ENCODE measurements at places on chromosomes 1 and 21.

DNA sequence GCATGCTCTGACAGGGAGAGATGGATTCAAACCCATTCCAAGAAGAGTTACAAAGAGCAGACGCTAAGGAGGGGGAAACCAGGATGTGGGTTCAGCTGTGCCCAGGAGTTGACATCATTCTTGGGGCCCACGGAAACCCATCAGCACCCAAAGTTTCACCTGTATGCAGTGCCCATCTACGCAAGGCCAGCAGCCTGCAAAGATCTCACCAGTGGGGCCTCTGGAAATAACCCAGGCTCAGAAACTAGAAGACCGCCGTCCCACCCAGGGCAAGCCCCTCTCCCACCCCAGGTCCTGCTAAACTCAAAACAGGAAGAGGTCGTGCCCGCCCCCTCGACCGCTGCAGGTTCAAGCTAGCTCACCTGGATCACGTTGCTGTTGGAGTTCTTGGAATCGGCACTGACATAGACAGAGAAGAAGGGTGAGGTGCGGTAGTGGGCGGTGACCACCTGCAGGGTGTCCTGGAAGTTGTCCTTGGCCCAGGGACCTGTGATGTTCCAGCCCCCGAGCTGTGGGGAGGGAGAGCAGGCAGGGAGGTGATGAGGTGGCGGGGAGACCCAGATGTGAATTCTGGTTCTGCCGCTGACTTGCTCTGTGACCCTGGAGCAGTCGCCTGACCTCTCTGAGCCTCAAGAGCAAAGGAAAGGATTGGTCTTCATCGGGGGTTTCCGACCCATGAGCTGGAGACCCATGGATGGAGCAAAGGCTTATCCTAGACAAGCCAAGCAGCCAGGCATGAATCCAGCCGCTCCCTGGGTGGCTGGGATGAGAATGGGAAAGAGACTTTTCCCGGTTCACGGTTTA, 31.7 kb downstream of the ECE1 start:
- no peak for DNase-seq

DNA sequence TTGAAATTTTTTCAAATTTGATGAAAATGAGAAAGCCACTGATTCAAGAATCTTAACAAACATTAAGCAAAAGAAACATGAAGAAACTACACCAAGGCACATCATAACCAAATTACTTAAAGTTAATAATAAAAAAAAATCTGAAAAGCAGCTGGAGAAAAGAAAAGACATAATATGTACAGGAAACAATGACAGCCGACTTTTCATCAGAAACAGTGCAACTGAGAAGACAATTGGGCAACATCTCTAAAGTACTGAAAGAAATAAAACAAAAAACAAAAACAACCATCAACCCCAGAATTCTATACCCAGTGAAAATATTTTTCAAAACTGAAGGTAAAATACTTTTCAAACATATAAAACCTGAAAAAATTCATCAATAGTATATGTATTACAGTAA, 73.8 kb upstream of the DMRTA2 start:
- no peak for DNase-seq

DNA sequence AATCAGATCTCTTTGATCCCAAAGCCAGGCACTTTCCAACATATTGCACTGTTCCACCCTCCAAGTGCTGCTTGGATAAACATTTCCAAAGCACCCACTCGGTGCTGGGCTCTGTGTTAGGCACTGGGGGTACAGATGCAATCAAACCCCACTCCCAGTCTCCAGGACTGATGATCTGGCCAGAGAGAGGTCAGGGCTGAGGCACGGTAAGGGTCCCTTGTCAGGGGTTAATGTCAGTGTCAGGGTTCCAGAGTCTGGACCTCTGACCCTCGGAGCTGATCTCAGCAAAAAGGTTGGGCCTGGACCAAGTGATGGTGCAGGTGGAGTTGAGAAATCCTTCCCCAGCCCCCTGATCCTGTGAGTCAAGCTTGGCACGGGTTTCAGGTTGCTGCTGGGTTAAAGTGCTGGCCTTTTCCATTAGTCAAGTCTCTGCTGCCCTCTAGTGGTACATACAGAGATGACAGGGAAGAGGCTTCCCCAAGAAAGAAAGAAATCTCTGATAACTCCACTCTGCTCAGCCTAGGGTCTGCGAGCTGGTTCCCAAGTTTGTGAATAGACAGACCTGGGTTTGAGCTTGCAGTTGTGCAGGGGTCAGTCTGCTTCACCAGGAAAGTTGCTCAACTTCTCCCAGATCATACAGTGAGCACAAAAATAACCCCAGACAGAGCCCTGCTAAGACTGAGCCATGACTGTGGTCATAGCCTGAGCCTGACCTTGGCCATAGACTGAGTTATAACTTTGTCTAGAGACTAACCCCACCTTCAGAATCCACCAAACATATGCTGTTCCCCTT, 74.6 kb downstream of the DMRTA2 start:
- peak; percentile 74 for DNase-seq

DNA sequence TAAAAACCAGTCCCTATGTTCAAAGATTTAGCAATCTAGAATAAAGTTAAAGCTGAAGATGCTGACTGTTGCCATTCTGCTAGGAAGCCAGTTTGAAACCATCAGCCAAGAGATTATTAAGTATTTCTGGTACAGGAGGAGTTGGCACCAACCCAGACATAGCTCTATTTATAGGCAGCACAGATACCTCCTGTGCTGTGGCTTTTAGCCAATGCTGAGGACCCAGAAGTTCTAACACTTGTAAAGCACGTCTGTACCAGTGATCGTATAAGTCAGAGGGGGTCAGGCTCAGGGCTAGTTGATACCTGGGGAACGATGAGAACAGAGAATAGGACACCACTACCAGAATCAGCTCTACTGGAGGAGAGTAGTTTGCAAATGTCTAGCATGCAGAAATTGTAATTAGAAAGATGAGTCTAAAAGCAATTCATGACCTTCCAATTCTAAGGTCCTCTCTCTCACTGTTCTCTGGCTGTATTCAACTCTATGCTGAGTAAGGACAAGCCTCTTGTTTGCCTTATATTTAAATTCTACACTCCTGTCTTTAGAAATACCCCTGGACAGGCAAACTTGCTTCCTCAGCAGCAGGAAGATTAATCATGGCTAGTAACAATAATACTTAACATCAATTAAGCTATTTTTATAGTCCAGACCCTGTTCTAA, 96.8 kb upstream of the PALMD start:
- no peak for DNase-seq

- peak; percentile 68 for DNase-seq
These were observed 47.4 kb upstream of the USP25 start for GRCh38 chr21:15682186-15682895.

DNA sequence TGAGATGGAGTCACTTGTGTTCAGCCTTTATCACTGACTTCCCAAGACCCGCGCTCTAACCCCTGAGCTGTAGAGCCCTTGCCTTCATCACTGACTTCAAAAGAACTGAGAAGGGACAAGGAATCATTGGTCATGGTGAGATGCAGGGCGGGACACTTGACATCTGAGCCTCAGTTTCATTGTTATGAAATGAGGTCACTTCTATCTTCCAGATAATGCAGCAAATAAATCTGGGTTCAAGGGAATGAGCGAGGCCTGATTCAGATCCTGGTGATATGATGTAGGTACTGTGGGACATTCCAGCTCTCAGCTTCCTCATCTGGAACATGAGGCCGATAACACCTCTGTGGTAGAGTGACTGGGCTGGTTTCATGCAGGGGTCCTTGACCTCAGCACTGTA, 13.8 kb downstream of the KAZN start:
- no peak for DNase-seq

GRCh38 chr21:41675574-41675973, 91.3 kb downstream of the RIPK4 start:
- no peak for DNase-seq

DNA sequence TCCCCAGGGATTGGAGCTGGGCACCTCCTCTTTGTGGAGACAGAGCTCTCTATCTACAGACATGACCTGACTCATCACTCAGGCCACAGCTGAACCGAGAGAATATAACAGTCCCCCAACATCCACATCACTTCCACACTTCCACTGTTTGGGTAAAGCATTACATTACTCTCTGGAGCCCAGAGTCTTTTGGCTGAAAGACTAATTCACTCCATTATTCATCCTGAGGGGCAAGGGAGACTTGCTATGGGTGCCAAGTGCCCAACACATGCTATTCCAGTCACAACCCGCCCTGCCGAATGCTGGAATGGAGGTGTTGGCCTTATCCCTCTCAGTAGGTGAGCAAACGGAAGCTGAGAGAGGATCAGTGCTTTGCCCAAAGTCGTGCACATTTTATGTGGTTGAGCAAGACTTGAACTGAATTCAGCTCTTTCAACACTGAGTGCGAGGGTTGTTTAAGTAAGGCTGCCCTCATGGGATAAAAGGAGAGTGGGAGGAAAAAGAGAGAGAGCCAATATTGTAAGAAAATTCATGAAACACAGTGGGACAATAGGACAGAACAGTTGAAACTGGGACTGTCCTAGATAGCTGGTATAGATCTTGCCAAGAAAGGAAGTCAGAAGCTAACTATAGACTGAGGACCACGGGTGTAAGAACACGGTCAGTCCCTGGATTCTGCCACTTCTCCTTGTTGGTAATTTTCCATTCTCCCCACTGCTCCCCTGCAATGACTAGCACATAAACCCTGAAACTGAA, 13.5 kb upstream of the CHI3L1 start:
- DNase-seq = peak; percentile 23

DNA sequence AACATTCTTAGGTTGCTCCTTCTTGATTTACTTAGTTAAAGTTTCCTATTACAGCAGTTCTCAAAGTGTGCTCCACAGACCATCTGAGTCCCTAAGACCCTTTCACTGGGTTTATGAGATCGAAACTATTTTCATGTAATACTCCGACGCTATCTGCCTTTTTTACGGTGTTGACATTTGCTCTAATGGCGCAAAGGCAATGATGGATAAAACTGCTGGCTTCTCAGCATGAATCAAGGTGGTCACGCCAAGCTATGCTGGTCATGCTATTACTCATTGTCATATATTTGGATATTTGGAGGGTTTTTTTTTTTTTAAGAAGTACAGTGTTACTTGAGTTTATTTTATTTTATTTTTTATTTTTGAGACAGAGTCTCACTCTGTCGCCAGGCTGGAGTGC, 235.1 kb downstream of the KIF26B start:
- DNase-seq = no peak

GRCh38 chr1:115052454-115053083, 22.9 kb downstream of the TSHB start:
- DNase-seq = peak; percentile 57

GRCh38 chr1:3359351-3359750, 95.1 kb upstream of the ARHGEF16 start:
- DNase-seq = no peak

DNA sequence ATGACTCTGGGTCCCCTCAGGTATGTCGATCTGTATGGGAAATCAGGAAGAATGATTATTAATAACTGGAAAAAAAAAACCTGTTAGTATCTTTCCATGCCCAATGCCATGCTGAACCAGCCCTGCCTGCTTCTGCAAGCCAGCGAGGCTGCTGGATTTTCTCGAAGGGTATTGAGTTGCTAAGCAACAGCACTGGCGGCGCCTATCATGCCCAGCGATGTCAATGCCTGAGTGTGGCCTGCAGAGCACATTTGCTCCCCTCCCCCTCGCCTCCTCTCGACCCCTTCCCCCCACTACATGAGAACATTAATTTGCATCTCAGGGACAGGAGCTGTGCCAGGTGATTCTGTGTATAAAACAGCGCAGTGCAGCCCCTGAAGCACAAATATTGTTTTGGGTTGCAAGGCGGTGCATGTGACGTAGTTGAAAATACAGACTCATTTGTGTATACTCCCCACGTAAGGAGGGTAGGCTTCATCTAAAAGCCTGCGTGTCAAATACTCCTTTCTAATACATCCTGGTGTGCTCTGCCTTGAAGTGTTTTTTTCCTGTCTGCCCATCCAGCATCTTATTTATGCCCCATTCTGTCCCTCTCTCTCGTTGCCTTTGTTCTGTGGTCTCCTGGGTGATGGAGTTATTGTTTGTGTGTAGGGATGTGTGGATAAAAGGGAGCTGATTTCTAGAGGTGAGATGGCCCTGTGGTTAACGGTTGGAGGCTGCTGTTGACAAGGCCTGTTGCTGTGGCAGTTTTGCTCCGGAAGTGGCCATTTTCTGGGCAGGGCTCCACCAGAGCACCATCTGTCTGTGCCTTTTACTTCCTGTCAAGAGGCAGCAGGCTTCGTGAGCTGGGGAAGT, 32.7 kb upstream of the ATP5PO start:
- DNase-seq = peak; percentile 55

DNA sequence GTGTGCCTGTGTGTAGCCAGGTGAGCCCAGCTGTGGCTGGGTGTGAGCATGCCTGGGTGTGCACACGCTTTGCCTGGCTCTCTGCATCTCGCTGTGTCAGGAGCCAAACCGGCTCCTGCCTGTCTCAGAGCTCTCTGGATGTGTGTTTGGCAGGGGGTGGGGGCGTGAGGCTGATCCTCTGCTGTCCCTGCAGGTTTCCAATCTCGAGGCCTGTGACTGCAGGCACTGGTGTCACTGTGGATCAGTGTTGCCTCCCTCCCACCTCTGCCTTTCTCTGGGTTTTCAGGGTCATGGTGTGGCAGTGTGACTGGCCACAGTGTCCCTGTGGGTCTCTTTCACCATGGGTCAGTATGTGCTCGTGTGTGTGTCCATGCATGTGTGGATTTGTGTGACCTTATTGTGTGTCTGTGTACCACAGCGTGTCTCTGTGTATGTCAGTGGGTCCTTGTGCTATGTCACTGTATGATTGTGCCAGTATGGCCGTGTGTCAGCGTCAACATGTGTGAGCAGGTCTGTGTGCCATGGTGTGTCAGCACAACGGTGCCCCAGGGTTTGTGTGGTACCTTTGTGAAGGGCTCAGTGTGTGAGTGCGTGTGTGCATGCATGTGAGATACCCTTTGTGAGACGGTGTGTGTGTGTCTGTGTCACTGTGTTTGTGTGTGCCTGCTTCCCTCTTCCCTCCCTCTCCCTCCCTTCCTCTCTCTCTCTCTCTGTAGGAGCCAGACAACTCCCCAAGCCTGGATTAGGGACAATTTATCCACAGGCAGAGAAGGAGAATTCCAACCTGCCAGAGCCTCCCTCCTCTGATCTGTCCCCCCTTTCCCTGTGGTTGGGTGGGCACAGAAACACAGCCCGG, 43.4 kb downstream of the AHDC1 start:
- DNase-seq = no peak

DNA sequence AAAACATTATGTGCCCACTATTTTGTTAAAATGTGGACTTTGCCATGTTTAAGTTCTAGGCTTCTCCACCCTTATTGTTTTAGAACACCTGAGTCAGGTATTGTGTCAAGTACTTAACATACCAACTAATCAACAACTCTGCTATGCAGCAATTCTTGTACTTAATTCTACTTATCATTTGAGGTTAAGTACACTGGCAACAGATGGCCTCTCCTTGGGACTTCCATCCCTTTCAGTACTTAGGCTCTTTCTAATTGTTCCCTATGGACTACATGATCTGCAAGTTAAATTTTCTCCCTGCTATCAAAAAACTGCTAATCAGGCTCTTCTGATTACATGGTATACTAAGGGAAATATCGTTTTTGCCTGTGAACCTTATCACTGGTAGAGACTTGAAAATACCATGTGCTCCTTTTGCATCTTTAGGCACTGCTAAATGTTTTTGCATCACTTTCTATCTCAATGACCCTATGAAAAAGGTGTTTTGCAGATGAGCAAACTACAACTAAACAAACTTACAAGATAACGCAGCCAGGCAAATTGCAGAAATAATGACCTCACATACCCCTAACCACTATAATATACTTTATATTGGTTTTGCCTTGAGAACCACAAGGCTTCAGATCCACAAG, 18.9 kb downstream of the SFPQ start:
- no peak for DNase-seq
